Activated T-helper 2 cell treated with anti-CD3 and anti-CD28 coated beads, Interferon-gamma antibody, Interleukin-2, Interleukin-4, amounts not matched to agents 10 μg/mL and 5 μg/mL and 100 μg/mL, durations not matched to agents 14 hours and 24 hours and 36 hours (primary cell): ENCODE measurements at places on chromosomes 11 and 22. TPM values are rescaled to one million over a fixed set of nuclear protein-coding genes. Genes with fewer than 3 reads are reported as not detected.
A peak's percentile ranks its signal among the peaks of the same experiment; 100 is the strongest.

- DNase-seq: no peak
Observed at GRCh38 chr11:111792955-111793500, 26.8 kb upstream of the PPP2R1B start.

DNA sequence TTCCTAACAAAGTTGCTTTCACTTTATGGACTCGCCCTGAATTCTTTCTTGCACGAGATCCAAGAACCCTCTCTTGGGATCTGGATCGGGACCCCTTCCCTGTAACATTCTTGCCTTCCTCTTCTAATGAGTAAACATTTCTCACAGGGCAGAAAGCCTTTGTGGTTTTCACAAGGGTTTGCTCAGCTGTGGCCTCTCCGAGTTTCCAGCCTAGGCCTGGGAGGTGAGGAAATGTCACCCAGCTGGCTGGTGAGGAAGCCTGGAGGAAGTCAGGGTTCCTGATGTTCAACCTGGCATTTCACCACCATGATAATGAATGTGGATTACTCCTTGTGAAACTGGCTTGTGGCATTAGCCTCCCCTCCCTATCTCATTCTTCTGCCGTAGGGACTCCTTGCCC, 224.9 kb downstream of the DSCAML1 start:
- no peak for DNase-seq

GRCh38 chr11:126391970-126392632, 36.6 kb downstream of the ST3GAL4 start:
- no peak for DNase-seq

The MMP13 gene
- total RNA-seq: not detected in 2 replicates

GRCh38 chr11:131739243-131739882, 368.9 kb downstream of the NTM start:
- DNase-seq: no peak

DNA sequence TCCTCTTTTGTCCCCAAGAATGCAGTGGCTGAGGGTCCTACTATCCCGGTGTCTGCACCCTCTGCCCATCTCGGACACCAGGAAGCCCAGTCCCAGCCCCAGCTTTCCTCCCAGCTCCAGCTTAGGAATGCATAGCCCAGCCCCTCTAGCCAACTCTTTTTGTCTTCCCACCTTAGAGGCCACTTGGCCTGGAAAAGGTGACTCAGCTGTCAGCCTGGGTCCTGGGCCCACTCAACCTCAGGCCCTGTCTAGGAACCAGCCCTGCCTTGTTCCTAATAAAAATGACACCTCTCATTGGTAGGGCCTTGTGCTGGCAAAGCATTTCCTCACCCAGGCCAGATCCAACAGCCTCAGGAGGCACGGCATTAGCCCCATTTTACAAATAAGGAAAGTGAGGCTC, 28.2 kb downstream of the PDE2A start:
- DNase-seq: no peak

- no peak for DNase-seq
Observed at GRCh38 chr11:18253233-18253632, 4.8 kb upstream of the SAA2 start.

The GLYATL1 gene
- not detected in 2 replicates for total RNA-seq

- peak; percentile 7 for DNase-seq
Observed at GRCh38 chr11:1194231-1194976, 28.5 kb upstream of the MUC5B start.

- DNase-seq: no peak
Observed at GRCh38 chr11:70796648-70797227, 398.4 kb downstream of the CTTN start.

DNA sequence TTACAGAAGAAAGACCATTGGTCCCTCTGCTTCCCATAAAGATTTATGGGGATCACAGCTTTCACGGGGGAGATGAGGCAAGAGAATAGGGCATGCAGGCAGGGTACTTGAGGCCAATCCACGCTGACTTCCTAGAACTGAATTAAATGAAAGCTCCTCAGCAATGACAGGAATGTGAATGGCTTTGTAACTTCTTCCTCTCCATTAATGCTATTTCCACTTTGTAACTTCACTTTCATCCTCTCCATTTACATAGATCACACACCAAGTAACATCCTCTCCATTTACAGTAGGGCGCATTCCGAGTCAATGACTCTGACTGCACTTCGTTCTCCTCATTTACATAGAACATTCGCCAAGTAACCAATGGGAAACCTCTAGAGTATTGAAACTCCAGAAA, 89.8 kb downstream of the PIWIL4 start:
- no peak for DNase-seq

DNA sequence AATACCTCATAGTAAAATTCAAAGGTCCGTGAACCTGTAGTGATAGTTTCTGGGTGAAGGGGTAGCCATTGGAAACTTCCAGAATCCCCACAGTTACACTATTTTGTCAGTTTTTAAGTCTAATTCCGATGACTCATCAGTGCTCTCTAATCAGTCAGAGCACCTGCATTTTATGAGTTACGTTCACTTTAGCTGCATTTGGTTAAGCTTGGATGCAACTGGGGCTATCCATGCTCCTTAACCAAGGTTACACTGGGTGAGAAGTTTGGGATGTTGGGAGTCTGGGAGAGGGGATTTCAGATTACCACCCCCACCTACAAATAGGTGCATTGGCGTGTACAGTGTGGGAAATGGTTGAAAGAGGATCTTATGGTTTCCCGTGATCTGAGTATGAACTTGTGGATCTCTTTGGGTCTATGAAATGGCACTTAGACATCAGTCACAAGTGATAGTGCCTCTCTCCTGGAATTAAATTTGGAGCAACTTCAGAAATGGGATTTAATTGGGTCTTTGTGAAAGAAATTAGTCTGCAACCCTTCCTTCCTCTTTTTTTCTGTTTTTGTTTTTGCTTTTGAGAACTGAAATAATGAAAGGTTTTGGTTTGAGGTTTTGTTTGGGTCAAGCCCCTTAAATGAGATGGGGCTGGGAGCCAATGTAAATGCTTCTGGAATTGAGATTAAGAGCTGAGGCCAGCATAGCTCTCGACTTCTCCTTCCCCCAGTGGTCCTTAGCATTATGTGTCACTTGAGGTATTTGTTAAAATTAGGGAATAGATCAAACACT, 31.5 kb downstream of the EHF start:
- no peak for DNase-seq

DNA sequence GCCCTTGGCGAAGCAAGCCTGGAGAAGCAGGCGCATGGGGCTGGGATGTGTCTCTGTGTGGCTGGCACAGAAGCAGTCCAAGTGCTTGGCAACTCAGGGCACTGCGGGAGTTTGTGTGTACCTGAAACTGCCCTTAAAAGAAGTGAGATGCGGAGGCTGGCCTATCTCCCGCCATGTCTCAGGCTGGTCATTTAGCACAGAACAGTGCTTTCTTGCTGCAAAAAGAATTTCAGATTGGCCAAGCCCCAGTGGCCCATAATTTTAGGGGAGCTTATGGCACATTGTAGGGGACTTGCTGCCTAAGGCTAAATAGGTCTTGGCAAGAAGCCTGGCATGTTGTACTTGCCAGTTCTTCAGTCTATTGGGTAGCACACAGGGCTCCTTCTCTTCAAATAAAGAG, 16.4 kb downstream of the EHF start:
- DNase-seq: no peak

The NUMA1 gene
- 162 and 174 TPM in 2 replicates for total RNA-seq

The SLC1A2 gene
- not detected in 2 replicates for total RNA-seq

The RAB38 gene
- 2.0 and 2.3 TPM in 2 replicates for total RNA-seq

GRCh38 chr11:77886401-77886800, 65.5 kb downstream of the AAMDC start:
- no peak for DNase-seq

- DNase-seq: no peak
Observed at GRCh38 chr22:30077279-30077880, 2.9 kb upstream of the HORMAD2 start.

DNA sequence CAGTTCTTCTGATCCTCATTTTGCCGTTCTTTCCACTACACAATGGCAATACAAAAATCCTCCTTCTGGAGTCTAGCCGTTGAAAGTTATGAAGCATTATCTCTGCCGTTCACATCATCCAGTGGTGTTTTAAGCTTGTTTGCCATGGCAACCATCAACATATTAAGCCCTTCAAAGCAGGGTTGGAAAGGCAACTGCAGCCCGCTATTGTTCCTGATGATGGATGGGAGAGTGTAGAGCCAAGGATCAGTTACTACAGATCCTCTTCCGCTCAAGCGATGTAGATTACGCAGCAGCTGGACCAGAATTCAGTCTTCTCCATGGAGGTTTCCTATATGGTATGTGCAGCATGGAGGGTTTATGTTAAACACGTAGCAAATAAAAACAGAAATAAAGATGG, 352.7 kb downstream of the NTM start:
- DNase-seq: no peak

DNA sequence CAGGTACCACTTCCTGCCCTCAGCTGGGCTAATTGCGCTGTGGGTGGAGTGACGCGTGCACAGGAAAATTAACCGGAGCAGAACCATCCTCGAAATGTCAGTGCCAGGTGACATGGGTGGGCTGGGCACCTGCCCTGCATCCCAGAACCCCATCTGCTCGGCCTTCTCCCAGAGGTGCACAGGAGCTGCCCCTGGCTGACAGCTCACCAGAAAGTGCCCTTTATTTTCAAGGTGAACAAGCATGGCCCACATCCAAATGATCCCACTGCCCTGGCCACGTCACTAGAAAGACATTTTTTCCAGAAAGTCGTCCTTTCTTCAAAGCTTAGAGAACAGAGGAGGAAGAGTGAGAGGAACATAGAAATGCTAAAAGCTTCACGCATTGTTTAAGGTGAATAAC, 4.1 kb upstream of the ELFN2 start:
- no peak for DNase-seq

The POU2AF2 gene
- total RNA-seq: not detected in 2 replicates

GRCh38 chr22:45179276-45180049, 15.7 kb downstream of the NUP50 start:
- no peak for DNase-seq

- no peak for DNase-seq
Observed at GRCh38 chr11:105632316-105632715, 22.4 kb downstream of the GRIA4 start.

DNA sequence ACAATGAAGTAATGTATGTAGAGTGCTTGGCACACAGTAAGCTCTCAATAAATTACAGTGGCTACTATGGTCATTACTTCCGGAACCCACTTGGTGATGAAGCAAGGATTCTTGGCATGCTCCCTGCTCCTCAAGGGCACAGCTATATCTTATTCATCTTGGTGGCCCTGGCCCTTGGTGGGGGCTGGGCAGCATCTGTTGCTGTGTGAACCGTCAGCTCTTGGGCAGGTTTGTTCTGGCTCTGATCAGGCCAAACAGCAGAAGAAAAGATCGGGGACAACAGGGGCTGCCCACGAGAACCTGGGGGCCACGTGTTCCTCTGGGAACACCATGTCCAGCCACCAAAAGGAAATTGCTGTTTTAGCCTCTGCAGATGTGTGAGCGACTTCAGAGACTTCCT, 136.9 kb upstream of the SYT13 start:
- DNase-seq: no peak

GRCh38 chr11:112925516-112926310, 35.5 kb upstream of the NCAM1 start:
- DNase-seq: no peak

DNA sequence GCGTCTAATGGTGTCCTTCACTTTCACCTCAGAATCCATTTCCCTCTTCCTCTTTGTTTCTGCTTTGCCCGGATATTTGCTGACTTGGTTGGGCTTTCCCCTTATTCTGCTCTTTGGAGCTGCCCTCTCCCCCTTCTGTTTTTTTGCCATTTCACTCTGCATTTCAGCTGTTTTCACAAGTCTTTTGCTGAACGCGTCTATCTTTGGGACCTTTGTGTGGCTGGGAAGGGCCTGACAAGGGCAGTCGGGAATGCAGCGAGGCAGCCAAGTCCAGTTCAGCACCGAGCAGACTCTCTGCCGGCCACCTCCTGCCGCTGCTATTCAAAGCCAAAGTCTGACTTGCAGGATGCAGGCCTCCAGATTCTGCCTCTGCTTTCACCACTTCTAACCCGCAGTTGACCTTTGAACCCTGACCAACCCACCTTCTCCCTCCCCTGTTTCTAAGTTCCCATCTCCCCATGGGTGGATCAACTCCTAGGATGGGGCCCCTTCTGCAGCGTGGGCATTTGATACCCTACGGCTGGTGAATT, 38.2 kb downstream of the FEZ1 start:
- no peak for DNase-seq

DNA sequence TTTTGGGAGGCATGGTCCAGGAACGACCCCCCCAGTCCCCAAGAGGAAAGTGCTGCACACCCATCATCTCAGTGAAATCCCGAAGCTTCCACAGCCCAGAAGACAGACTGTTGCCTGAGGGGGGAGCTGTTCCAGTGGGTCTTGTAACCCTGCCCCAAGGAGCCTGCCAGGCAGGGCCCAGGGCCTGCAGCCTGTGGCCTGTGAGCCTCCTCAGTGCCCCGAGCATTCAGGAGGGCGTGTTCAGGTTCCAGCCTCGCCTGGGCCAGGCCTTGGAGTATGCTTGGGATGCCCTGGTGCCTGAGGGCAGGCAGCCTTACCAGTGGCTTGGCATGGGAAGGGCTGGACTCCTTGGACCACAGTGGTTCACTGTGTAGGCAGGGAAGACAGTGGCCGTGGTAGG, 18.0 kb upstream of the CABP2 start:
- no peak for DNase-seq

DNA sequence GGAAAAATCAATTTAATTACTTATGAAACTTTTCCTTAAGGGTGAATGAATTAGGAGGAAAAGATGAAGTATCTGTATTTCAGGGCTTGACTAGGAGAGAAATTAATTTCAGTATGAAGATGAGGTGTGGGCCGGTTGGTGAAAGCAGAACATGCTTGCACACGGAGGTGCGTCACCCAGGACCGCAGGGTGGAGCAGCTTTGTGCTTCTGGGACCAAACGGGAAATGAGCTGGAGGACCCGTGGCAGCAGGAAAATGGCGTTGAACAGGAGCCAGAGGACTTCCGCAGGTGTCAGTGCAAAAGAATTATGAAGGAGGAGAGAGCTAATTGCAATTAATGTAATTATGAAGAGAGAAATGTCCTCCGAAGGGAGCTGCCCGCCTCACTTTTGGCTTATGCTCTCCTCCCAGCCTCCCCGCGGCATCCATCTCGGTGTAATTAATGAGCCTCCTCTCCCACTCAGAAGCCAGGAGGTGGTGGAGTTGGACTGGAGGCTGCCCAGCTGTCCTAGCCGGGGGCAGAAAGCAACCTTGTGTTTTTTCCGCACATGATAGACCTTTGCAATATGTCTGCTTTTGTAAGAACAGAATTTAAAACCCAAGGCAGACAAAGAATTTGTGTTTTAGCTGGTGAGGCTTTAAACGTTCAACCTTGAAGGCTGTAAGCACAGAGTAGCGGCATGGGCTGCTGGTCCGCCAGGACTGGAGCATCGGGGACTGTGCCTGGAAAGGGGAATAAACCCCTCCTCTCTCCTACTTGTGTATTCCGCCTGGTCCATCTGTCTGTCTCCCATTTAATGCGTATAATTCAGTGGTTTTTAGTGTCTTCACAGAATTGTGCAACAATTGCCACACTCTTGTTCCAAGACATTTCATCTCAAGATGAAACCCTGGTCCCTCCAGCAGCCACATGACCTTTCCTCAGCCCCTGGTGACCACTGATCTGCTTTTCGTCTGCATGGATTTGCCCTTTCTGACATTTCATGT, 180.6 kb downstream of the TBC1D22A start:
- no peak for DNase-seq

- DNase-seq: no peak
Observed at GRCh38 chr11:87444993-87445392, 407.3 kb downstream of the TMEM135 start.

GRCh38 chr22:41501209-41501608, 32.3 kb downstream of the ACO2 start:
- DNase-seq: no peak
